ENCODE measurements at places on chromosomes 4 and X.

DNA sequence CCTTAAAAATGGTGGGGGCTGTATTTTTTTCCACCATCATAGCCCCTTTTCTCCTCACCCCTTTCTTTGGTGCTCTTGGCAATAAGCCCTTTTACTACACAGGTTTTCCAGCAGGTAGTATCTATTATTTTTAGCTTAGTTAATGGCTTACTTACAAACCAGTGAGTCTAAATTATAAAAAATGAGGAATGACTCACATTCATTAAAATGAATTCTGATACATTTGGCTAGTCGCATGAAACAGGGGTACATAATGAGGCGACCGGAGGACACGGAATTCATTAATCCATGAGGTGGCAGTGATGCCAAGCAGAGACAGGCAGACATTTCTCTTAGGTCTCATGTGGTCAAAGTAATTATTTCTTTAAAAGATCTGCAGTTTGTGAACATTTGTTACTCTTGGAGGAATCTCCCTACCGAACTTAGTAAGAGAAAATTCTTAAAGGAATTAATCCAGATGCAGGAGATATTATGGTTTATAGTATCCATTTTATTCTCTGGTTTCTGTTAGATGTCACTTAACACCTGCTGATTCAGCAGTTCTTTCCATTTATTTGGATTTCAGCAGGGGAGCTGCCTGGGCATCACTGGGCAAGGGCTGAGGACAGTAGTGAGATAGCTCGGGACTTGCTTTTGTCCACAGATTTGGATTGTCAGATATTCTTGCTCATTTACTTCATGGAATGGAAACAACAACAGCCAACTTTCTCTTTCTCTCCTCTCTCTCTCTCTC is 575.0 kb upstream of the NR3C2 start:
- DNase-seq = no peak

GRCh38 chr4:111921714-111922113 is 223.5 kb upstream of the FAM241A start:
- DNase-seq = no peak

GRCh38 chr4:62528874-62529273 is 1328.7 kb downstream of the ADGRL3 start:
- no peak for DNase-seq

GRCh38 chr4:141569141-141569540 is 67.2 kb upstream of the IL15 start:
- no peak for DNase-seq

GRCh38 chr4:70915036-70915815 is 13.1 kb downstream of the MOB1B start:
- peak; percentile 22 for DNase-seq

- DNase-seq = no peak
Observed at GRCh38 chr4:797066-797465, 28.9 kb downstream of the CPLX1 start.

DNA sequence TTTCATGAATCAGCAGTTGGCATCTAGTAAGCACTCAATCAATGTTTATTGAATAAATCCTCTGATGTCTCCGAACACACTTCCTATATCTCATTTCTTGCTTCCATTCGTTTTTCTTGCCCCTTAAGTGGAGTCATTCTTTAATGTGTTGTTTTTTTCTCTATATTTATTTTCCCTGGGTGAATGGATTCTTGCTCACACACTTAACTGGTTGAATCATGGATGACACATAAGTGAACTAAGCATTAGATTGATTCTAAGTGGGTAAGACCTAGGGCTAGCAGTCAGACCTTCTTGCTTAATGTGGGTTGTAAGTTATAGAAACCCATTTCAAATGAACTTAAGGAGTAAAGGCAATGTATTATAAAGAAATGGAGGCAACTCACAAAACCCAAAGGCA is 111.1 kb downstream of the RTL3 start:
- no peak for DNase-seq

GRCh38 chr4:85393201-85393600 is 81.7 kb upstream of the ARHGAP24 start:
- no peak for DNase-seq

DNA sequence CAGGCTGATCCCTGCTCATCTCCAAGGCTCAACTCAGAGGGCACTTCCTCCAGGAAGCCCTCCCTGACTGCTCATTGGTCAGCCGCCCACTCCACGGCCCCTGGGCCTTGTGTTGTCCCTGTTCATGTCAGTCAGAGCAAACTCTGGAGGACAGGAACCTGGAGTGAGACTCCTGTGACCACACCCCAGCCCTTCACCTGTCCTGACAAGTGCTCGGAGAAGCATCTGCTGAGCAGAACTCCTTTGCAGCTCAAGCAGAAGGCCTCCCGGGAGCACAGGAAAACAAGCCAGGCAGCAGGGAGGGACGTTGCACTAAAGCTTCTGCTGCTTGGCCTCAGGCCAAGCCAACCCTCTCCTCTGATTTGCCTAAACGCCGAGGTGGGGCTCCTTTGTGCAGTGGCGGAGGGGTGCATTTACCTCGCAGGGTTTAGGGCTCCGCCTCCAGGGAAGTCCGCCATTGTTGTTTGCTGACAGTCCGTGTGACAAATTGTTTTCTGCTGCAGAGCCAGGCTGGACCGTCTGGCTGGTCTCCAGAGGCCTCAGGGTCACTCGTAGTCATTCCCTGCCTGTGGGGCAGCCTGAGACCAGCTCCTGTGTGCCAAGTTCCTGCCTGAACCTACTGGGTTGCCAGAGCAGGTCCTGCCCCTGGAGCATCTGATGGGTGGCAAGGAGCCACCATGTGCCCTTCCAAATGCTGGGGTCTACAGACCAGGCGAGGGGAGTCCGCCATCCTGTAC is 61.8 kb downstream of the C4orf50 start:
- no peak for DNase-seq

GRCh38 chrX:79169484-79169883 is 25.0 kb downstream of the GPR174 start:
- DNase-seq = no peak

GRCh38 chr4:88841635-88842034 is 144.0 kb upstream of the NAP1L5 start:
- DNase-seq = no peak

- DNase-seq = no peak
Observed at GRCh38 chr4:76955182-76955581, 5.6 kb downstream of the SEPTIN11 start.

GRCh38 chr4:119103263-119103662 is 32.4 kb upstream of the MYOZ2 start:
- DNase-seq = peak; percentile 86

DNA sequence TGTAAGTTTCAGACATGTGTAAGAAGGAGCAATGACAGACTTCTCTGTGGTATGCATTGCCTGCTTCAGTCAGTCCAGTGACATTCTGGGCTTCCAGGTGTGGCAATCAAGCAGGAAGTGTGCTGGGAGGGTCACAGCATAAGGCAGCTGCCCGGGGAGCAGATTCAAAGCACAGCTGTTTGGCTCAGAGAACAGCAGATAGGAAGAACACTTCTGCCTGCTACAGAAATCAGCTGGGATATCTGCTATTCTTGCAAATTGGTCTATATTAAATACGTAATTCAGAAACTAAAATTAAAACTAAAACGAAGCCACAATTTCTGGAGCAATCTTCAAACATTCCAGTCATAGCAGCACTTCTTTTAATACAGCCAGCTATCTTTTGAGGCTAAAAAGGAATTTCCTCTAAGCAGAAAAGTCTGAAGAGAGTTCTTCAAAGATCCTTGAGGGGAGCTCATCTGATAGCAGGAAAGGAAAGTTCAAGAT is 47.5 kb upstream of the GALNT7 start:
- peak; percentile 36 for DNase-seq

- DNase-seq = no peak
Observed at GRCh38 chr4:20109391-20109790, 142.3 kb upstream of the SLIT2 start.

DNA sequence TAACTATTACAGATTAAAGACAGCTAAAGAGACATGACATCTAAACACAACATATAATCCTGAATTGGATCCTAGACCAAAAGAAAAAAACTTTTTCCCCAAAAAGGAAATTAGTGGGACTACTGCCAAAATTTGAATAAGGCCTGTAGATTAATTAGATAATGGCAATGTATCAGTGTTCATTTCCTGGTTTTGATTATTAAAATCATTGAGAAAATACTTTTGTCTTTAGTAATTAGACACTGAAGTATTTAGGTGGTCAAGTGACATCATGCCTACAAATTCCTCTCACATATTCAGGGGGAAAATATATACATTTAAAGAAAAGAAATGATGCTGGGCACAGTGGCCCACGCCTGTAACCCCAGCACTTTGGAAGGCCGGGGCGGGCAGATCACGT is 10.4 kb upstream of the USO1 start:
- DNase-seq = no peak

GRCh38 chrX:152937236-152937635 is 39.4 kb downstream of the ZNF185 start:
- no peak for DNase-seq

- DNase-seq = no peak
Observed at GRCh38 chr4:10552591-10553280, 95.5 kb upstream of the ZNF518B start.

GRCh38 chr4:156945532-156945931 is 26.1 kb downstream of the PDGFC start:
- DNase-seq = no peak

- DNase-seq = peak; percentile 70
Observed at GRCh38 chr4:126850286-126850685, 782.5 kb upstream of the INTU start.

DNA sequence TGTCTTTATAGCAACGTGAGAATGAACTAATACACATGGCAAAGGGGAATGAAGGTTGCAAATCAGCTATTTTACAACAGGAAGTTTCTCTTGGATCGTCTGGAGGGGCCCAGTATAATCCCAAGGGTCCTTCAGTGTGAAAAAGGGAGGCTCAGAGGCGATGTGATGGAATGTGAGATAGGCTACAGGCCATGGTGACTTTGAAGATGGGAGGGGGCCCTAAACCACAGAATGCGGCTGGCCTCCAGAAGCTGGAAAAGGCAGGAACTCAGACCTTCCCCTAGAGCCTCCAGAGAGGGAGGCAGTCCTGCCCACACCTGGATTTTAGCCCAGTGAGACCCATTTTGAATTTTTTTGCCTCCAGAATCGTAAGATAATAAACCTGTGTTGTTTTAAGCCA is 69.4 kb upstream of the PGM2 start:
- DNase-seq = no peak

- DNase-seq = no peak
Observed at GRCh38 chrX:105821471-105822121, 743 bp upstream of the NRK start.

DNA sequence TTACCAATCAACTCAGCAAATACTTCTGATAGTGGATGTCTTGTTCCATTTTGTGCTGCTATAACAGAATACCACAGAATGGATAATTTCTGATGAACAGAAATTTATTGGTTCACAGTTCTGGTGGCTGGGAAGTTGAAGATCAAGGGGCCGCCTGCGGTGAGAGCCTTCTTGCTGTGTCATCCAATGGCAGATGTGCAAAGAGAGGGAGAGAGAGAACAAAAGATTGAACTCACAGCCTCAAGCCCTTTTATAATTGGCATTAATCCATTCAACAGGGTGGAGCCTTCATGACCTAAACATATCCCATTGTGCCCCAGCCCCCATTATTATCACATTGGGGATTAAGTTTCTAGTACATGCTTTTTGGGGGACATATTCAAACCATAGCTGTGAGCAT is 86.1 kb downstream of the ADGRG4 start:
- no peak for DNase-seq

DNA sequence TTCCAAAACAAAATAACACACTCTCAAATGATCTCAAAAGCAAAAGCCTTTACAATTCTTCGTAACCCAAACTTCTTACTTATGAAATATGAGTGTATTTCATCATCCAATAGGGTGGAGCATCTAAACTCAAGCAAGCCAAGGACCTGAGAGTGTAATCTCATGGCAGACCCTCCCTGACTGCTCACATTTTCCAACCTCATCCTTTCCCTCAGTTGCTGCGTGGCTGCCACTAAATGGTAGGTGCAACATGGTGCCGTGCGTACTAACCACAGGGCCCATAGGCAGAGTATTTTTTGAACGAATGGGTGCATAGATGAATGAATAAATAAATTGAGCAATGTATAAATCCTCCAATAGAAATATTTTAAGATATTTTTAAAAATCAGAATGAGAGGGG is 45.4 kb downstream of the TTC29 start:
- DNase-seq = no peak
